DMS79 (cell line): ENCODE measurements at places on chromosomes 4 and X.
A peak's percentile ranks its signal among the peaks of the same experiment; 100 is the strongest.

- no peak for DNase-seq
Observed at GRCh38 chr4:168388890-168389289, 70.3 kb upstream of the DDX60 start.

DNA sequence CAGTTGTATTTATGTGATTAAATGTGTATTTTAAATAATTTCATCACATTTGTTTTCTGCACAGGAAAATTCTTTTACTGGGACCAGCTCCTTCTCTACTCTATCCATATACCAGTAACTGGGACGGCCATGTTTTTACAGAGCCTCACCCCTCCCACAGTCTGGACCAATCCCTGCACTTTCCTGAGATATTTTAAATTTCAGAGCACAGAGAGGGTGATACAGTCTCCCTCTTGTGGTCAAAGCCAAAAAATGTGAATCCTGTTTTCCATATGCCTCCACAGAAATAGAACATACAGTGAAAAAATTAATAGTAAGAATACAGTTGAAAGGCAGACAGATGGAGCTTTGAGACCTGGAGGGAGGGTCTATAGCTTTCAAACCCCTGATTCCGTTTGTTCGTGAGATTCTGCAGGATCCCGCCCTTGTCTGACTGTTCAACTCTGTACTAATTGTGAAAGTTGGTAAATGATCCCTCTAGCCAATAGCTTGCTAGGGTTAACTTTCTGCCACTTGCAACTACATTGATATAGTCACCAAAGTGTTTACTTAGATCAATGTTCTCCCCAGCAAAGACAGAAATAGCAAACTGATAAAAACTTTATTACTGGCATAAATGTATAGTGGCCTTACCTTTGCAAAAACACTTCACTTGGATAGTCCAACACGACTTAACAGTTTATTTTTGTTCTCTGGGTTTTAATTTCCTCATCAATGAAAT lies 172.2 kb downstream of the PPARGC1A start:
- no peak for DNase-seq

- no peak for DNase-seq
Observed at GRCh38 chrX:32524385-32524784, 687.0 kb downstream of the DMD start.

GRCh38 chr4:142314247-142314646 lies 531.9 kb downstream of the INPP4B start:
- DNase-seq = no peak

DNA sequence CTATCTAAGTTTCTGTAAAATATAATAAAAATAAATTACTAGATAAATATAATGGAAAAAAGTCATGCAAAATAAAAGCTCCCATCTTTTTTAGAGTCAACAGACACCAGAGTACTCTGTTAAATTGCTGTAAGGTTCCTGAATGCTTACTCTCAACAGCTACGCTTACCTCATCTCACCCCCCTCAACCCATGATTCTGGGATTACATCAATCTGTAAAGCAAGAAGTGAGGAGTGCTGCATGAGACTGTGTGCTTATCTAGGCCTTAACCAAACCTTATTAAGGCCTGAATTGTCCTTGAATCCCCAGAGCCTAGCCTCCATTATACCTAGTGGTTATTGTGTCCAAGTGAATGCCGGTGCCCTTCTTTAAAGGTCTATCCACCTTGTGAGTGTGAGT lies 735.8 kb downstream of the RPA4 start:
- no peak for DNase-seq

- no peak for DNase-seq
Observed at GRCh38 chr4:73847526-73848182, 5.4 kb upstream of the PF4V1 start.

DNA sequence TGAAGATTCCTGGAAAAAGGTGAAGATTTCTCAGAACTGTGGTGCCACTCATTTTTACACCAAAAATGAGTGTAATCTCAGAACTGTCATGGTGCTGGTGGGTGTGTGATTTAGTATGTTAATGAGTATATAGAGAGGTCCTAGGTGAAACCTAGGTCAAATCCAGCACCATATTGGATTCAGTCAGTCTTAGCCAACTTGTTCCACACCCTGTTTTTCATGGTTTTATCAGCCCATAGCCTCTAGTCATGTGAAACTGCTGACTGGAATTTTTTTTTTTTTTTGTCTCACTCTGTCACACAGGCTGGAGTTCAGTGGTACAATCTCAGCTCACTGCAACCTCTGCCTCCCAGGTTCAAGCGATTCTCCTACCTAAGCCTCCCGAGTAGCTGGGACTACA lies 58.0 kb downstream of the LAS1L start:
- DNase-seq = no peak

GRCh38 chr4:105061136-105061696 lies 85.5 kb upstream of the TET2 start:
- DNase-seq = no peak

DNA sequence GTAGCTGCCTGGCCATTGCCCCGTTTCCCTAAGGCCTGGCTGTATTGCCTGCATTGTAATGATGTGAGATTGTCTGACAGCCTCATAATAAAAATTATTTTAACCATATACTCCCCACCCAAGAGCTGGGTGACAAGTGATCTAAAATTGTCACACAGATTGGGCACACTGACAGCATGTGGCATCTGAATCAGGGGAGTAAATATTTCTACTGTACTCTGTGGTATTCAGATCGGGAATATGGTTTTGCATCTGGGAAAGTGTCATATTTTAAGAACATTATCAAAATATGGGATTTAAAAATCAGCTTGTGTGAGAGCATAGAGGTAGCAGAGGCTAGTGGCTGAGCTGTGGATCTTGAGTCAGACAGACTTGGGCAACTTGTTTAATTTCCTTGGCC lies 135.8 kb upstream of the PDLIM3 start:
- DNase-seq = no peak

DNA sequence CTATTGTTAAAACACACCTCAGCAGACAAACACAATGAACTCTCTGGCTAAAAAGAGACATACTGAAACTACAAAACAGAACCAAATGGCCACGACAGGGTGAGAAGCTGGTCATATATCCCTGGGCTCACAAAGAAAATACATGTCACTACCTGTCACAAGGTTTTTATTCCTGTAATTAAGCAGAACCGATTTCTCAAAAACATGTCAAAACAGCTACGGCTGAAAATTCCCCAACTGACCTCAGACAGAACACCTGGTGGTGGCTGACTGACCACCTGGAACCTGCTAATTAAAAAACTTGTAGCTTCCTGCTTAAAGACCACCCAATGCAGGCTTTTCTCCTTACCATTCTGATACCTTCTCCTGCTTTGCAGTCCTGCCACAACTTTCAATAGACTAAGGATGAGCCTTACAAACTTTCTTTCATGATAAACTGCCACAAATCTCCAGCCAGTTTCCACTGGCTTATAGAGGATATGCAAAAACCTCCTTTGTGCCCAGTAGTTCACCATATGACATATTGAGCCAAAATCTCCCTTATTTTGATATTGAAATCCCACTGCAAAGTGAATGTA lies 571.9 kb downstream of the SPOCK3 start:
- DNase-seq = no peak

GRCh38 chr4:82282875-82283274 lies 90.9 kb downstream of the HNRNPD start:
- DNase-seq = no peak

DNA sequence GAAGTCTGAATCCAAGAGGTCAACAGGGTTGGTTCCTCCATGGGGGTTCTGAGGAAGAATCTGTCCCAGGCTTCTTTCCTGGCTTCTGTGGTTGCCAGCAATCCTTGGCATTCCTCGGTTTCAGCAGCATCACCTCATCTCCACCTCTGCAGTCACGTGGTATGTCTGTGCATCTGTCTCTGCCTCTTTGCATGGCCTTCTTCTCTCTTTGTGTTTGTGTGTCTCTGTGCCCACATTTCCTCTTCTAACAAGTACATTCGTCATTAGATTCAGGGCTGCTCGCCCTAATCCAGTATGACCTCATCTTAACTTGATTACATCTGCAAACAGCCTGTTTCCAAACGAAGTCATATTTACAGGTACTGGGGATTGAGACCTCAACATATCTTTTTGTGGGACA lies 114.0 kb downstream of the BCOR start:
- no peak for DNase-seq

DNA sequence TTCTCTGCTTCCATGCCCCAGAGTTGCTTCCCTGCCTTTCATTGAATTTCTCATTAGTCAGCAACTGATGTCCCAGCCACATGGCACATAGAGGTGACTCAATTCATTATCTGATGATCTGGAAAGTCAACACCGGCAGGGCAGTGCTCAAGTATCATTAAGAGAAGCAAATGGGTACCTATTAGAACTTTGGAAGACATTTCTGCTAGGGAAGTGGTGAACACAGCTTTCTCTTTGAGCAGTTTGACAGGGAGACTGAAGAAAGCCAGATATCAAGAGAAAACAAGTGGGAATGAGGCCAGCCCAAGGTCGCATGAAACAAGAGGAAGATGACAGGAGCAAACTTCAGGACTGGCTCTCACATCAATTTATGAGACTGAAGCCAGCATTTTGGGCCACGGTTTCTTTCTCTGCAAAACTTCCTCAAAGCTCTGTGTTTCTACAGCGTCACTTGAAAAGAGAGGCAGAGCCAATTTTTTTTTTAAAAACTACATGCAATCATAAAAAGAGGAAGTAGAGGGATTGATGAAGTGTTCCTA lies 108.3 kb upstream of the RPS6KA3 start:
- no peak for DNase-seq

DNA sequence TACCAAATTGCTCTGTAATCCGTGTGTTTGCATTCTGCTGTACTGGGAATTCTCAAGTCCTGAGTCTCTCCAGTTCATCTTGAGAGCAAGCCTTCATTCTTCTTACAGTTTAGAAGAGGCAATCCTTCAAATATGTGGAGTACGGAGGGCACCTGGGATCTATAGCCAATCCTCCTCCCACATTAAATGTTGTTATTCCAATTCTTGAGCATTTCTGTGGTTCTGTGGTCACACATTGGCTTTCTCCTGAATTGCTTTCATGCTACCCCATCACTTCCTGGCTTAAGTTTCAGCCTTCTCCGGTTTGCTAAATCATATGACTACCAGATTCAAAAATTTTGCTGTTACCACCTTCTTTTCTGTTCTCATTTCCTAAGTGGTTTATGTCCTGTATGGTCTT lies 611.1 kb downstream of the PCDH19 start:
- DNase-seq = no peak

- DNase-seq = peak; percentile 14
Observed at GRCh38 chr4:54233697-54234496, 4.8 kb downstream of the PDGFRA start.
